Activated naive CD8-positive, alpha-beta T cell treated with anti-CD3 and anti-CD28 coated beads for 36 hours (primary cell): ENCODE measurements at places on chromosomes 4 and X. TPM values are rescaled to one million over a fixed set of nuclear protein-coding genes. Genes with fewer than 3 reads are reported as not detected.
A peak's percentile ranks its signal among the peaks of the same experiment; 100 is the strongest.

GRCh38 chrX:78118628-78119027, 14.6 kb downstream of the PGK1 start:
- H3K36me3 ChIP-seq: peaks cover 58% of the 10 kb centered on the region
- H3K27me3 ChIP-seq: no peaks in the 10 kb centered on the region
- no peak overlapping the region for H3K4me3 ChIP-seq
- H3K27ac ChIP-seq: peak overlapping the region; percentile 65
- no peak for DNase-seq

DNA sequence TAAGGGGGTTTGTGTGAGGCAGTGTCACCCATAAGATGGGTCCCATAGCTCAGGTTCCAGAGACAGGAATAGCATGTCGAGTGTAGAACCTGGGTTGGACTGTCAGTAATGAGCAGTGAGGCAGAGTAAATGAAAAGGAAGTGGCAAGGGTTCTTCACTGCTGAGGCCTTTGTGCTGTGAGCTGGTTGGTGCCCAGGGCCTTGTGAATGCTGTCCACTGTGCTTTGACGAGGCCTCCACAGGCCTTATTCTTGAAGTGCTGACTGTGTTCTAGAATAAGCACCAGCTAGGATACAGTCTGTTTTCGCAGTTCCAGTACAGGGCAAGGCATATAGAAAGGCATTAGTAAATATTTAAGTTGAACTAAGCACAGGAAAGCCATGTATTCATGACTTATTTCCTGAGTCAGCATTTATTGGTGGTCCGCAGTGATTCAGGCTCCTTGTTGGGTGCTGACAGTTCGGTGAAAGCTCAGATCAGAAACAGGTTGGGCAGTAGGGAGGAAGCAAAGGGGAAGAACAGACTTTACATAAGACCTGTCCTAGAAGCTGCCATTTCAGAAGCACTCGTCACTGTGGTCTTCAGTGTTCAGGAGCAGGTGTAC, 25.6 kb upstream of the TADA2B start:
- no peak for DNase-seq
- H3K4me1 ChIP-seq: peaks cover 4% of the 10 kb centered on the region
- peaks cover 27% of the 10 kb centered on the region for H3K36me3 ChIP-seq
- peak overlapping the region; percentile 25 for H3K27ac ChIP-seq
- H3K27me3 ChIP-seq: no peaks in the 10 kb centered on the region

- no peak overlapping the region for H3K4me3 ChIP-seq
- H3K27me3 ChIP-seq: peaks cover 4% of the 10 kb centered on the region
- H3K4me1 ChIP-seq: no peaks in the 10 kb centered on the region
- DNase-seq: no peak
- H3K27ac ChIP-seq: no peak overlapping the region
Observed at GRCh38 chr4:78014889-78015886, 41.9 kb upstream of the FRAS1 start.

- no peaks in the 10 kb centered on the region for H3K27me3 ChIP-seq
- H3K36me3 ChIP-seq: peaks cover 21% of the 10 kb centered on the region
- no peak for DNase-seq
- no peak overlapping the region for H3K4me3 ChIP-seq
- H3K4me1 ChIP-seq: peaks cover 8% of the 10 kb centered on the region
Observed at GRCh38 chr4:1991596-1992434, 17.0 kb downstream of the NELFA start.

DNA sequence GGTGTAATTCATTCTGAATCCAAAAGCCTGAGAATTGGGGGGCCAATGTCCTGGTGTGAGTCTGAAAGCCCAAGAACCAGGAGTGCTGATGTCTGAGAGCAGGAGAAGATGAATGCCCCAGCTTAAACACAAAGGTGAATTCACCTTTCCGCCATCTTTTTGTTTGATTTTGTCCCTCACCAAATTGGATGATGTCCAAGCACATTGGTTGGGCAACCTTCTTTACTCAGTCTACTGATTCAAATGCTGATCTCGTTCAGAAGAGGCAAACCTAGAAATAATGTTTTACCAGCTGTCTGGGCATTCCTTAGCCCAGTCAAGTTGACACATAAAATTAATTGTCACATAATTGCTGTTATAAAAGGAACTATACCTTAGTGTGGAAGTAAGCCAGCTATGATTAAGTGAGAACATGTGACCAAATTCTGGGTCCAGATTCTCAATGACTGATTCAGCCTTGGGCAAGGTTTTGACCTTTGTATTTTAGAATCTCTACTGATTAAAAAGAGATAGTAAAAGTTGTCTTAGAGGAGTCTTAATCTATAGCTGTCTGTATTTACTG, 34.5 kb upstream of the SLC4A4 start:
- H3K4me1 ChIP-seq: no peaks in the 10 kb centered on the region
- H3K4me3 ChIP-seq: no peak overlapping the region
- H3K27me3 ChIP-seq: no peaks in the 10 kb centered on the region
- H3K27ac ChIP-seq: no peak overlapping the region
- no peaks in the 10 kb centered on the region for H3K36me3 ChIP-seq
- DNase-seq: no peak

SPARCL1 gene
- total RNA-seq: not detected
